ENCODE measurements at places on chromosomes 1 and 21.

DNA sequence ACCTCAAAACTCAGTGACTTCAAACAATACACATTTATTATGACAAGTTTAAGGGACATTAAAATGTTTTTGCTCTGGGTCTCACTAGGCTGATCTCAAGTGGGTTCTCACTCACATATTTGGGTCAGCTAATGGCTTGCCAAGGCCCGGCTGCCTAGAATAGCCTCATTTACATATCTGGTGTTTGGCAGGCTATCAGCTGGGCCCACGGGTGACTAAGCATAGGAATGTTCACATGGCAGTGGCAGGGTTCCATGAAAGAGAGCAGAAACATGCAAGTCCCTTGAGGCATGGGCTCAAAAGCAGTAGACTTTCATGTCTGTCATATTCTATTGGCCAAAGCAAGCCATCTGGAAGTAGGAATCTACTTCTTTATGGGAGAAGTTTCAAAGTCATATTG, 492.6 kb downstream of the KCNT2 start:
- no peak for DNase-seq

GRCh38 chr1:4106731-4107130, 206.7 kb upstream of the C1orf174 start:
- no peak for DNase-seq

- DNase-seq = no peak
Measured at GRCh38 chr1:241821363-241821762, 26.6 kb upstream of the EXO1 start.

DNA sequence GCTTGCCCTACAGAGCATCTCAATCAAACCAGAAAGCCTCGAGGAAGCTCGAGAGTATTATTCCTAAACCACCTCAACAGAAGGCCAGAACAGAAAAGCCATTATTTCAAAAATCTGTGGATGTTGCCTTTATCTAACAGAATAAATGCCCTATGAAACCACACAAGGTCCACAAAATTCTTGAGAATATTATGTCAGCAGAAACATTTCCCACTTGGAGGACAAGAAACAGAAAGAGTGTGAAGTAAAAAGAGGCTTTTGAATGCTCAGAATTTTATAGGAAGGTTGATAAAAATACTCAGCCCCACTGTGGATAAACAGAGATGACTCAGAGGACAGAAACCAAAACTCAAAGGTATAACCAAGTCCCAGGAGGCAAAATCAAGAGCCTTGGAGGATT, 146.4 kb upstream of the LRRC7 start:
- DNase-seq = no peak

DNA sequence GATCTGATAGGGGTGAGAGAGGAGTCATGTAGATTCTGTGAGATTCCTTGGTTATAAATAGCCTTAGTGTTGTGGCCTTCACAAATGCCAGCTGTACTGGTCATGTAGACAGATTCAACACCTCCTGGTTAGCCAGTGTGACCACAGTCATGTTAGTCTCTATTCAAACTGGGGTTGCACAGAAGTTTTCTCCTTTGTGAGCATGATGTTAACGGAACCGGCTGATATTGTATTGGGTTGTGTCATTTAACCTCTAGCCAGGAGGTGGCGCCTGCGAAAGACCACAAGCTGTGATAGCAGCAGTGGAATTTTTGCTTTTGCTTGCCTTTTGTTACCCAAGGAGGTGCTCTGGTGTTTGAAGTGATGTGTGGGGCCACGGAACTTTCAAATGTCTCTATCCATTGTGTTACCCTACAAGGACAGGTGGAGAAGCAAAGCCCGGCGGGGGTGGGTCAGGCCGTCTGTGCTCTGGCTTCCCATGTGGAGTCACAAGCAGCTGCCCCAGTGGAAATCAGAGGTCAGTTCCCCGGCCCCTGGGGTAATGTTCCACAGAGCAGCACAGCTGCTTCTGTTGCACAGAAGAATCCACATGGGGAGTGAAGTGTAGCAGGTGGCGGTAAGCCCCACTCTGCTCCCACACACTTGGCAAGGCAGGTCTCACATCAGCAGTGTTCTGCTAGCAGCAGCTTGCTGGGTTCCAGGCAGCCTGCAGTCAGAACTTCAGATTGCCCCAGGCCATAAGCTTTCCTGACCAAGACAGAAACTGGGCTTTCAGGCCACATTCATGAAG, 112.6 kb downstream of the ADAMTS1 start:
- DNase-seq = no peak

DNA sequence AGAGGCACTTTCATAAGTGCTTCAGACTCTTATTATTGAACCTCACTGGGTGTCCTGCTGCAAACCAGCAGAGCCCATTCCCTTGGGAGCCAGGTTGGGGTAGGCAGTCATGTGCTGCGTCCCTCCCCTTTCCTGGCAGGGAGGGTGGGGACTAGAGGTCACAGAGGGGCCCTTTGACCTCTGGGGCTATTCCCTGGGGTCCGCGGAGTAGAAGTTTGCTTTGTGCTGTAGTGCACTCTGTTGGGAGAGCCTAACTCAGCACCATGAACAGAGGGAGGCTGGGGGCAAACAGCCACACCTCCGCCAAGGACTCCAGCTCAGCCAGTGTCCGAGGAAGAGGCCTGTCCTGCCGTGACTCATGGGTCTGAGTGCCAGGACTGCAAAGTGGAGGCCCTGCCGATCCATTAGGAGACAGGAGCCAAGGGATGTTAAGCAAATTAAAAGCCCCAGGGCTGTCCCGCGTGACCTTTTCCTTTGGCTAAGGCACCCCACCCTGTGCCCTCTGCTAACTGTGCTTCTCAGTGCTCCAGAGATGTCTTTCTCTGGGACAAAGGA, 3.0 kb upstream of the IGSF21 start:
- DNase-seq = no peak

GRCh38 chr1:19596065-19596713, 47.9 kb upstream of the NBL1 start:
- no peak for DNase-seq

GRCh38 chr1:192797891-192798290, 10.9 kb upstream of the RGS2 start:
- no peak for DNase-seq

DNA sequence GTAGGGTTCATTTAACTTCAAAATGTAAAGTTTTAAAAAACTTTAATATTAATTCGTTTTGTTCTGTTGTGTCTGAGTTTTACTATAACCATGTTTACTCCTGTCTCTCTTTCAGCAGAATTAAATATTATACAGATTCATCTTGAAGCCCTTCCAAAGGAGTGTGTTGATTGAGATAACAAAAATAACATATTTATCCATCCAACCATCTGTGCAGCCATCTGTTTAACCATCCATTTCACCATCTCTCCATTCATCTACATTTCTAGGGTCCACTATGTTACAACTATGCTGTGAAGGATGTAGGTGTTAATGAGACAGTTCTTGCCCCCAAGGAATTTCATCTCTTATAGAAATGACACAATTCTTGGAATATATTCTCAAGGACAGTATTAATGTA, 36.0 kb upstream of the GNG12 start:
- DNase-seq = no peak

- no peak for DNase-seq
Measured at GRCh38 chr1:235313931-235314678, 13.9 kb downstream of the ARID4B start.

- DNase-seq = no peak
Measured at GRCh38 chr1:83761167-83762038, 237.5 kb downstream of the TTLL7 start.

Measured in GOT3 (cell line).